Activated CD8-positive, alpha-beta memory T cell treated with anti-CD3 and anti-CD28 coated beads for 1 hour (primary cell): ENCODE measurements at places on chromosomes 13 and 19.

DNA sequence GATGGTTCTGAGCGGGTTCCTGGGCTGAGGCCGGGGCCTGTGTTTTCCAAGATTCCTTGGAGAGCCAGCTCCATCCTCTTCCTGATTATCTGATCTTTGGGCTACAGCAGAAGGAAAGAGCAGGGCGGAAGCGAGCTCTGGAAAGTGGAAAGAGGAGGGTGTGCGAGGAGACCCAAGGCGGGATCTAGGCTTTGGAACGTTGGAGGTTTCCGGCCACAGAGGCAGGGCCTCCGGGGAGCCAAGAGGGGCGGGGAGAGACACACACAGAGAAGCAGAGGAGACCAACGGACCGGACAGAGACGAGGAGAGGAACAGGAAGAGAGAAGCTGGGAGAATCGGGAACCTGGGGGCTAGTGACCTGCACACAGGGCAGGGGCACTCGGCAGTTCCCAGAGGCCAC is at the start of gene CLEC11A:
Gene CLEC11A (plus strand): TSS at position 296 of the 400 bp plus-strand sequence. CDS start 162 bp downstream, outside the sequence.
- no peak for DNase-seq

- no peak for DNase-seq
Observed at GRCh38 chr13:112509190-112509589, 78.8 kb downstream of the TUBGCP3 start.

- DNase-seq: no peak
Observed at GRCh38 chr13:103018556-103018955, 47.7 kb downstream of the SLC10A2 start.

DNA sequence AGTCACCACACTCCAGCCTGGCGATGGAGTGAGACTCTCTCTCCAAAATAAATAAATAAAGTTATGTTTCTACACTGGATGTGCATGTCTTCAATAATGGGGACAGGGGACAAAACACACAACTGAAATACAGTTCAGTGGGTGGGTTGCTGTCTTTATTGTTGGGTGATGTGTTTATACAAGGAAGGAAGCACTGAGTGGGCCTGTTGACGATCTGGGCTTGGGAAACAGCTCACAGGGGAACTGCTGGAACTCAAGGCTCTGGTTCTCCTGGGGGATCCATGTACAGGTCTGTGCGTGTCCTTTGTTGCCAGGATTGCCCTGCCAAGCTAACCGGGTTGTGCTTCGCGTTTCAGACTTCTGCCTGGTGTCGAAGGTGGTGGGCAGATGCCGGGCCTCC is 18.9 kb downstream of the SPINT2 start:
- DNase-seq: no peak

- DNase-seq: no peak
Observed at GRCh38 chr19:1257475-1258162, 9.2 kb downstream of the MIDN start.

DNA sequence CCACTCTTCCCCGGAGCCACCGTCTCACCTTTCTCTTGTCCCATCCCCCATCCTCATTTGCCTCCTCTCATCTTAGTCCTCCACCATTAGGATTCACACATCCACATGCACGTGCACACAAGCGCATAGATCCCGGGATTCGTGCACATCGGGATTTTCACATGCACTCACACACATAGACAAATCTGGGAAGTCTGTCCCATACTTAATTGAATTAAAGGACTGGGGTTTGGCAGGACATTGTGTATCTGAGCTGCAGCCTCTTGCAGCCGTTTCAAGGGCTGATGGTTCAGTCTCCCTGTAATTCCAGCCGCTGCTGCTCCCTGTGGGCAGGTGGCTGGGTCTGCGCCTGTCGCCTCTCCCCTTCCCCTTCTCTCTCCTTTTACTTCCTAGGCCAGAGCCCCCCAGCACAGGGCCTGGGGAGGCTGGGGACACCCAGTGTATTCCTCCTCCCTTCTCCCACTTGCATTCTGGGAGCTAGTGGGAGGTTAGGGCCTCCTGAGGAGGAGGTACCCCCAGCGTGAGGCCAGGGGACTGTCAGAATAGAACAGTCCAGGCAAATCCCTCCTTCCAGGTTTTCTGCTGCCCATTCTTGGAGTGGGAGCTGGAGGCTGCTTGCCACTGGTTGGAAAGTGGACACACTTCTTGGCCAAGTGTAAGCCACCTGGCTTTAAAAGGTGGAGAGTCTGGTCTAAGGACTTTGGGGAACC is 43.6 kb downstream of the LYL1 start:
- no peak for DNase-seq

- no peak for DNase-seq
Observed at GRCh38 chr13:20869540-20869939, 33.0 kb downstream of the XPO4 start.

GRCh38 chr13:48636550-48636949 is 17.2 kb upstream of the CYSLTR2 start:
- no peak for DNase-seq
